ENCODE measurements at places on chromosomes 16 and 17.

DNA sequence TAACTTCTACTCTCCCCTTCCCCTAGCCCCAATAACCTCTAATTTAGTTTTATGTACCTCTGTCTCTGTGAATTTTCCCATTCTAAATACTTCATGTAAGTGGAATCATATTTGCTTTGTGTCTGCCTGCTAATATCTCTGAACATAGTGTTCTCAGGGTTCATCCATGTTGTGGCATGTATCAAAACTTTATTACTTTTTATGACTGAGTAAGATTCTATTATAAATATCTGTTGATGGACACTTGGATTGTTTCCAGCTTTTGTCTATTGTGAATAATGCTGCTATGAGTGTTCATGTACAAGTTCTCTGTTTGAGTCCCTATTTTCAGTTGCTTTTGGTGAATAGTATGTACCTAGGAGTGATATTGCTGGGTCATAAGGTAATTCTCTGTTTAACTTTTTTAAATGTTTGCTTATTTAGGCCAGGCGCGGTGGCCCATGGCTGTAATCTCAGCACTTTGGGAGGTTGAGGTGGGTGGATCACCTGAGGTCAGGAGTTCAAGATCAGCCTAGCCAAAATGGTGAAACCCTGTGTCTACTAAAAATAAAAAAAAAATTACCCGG is 92.8 kb downstream of the CHD9 start:
- DNase-seq, result no peak

DNA sequence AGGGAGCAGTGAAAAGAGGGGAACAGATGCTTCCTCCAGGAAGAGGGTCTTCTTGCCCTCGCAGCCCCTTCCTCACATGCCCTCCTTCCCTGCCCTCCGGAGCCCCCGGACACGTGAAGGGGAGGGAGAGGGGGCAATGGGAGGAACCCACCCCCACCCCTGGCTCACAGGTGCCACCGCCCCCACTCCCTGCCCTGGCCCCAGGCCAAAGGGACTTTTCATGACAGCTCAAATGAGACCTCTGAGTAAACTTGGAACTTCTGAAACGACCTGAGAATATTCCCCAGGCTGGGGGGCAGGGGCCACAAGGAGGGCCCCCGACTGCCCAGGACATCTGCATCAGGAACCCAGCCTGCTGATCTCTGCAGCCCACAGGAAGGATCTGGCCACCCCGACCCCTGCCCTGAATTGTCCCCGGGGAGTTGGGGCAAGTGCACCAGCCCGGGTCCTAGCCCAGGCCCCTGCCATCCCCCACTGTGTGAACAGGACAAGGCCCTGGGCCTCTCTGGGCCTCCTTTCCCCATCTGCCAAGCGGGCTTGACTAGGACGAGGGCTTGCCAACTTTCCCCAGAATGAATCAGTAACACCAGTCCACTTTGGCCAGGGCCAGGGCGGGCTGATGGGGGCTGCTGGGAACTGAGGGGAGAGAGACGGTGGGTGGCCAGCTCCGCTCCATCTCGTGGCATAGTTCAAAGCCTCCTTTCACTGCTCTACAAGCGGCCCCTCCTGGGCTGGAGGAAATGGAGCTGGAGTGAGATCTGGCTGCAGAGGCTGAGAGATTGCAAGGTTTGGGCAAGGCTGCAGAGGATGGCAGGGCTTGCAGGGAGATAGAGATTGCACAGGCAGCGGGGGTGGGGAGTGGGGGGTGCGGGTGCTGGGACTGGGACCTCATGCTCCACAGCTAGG is 3.8 kb downstream of the IL21R start:
- no peak for DNase-seq

DNA sequence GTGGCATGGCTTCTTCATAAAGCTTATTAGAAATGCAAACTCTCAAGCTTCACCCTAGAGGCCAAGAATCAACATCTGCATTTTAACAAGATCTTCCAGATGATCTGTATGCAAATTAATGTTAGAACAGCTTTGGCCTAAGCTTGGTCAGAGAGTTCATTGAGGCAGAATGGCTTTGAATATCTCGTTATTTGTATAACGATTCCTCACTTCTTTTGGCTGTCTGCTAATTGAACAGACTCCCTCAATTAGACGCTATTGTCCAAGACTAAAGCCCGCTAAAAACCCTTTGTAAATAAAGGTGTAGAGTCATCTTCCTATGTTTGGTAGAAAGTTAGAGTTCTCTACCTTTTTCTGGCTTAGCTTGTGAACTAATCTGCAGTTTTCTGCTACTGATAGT is 1453.7 kb downstream of the CDH8 start:
- DNase-seq, result no peak

DNA sequence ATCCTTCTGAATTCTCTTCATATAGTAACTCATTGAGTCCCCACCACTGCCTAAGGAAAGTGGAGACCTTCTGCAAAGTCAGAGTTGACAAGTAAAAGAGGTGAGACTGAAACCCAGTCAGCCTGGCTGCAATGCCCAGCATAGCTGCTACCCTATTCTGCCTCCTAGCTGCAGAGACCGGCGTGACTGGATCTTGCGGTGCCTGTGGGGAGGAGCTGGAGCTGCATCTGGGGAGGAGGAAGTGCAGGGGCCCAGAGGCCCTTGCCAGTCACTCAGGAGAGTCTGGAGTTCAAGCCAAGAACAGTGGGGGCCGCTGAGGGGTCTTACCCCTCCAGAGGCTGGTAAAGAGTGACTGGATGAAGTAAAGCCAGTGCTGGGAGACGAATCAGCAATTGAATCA is 35.0 kb upstream of the ZNF423 start:
- DNase-seq, result peak; percentile 47

- DNase-seq, result peak; percentile 83
Measured at GRCh38 chr16:58501242-58502131, 1.5 kb downstream of the NDRG4 start.

DNA sequence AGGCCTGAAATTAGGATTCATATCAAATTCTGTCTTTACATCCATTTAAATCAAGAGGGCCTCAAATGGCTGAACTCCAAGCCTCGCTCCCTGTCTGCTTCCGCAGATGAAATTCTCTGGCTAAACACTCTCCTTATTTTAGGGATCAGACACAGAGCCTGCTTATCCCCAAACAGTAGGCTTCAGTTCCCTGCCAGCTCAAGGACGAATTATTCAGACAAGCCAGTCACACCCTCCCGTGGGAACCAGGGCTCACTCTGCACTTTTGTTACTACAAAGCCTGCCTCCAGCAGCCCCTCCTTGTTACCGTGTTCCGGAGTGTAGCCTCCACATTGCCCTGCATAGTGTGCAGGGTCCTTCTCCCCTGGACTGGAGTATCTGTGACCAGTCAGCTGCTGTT is 46.6 kb upstream of the LCMT1 start:
- no peak for DNase-seq

DNA sequence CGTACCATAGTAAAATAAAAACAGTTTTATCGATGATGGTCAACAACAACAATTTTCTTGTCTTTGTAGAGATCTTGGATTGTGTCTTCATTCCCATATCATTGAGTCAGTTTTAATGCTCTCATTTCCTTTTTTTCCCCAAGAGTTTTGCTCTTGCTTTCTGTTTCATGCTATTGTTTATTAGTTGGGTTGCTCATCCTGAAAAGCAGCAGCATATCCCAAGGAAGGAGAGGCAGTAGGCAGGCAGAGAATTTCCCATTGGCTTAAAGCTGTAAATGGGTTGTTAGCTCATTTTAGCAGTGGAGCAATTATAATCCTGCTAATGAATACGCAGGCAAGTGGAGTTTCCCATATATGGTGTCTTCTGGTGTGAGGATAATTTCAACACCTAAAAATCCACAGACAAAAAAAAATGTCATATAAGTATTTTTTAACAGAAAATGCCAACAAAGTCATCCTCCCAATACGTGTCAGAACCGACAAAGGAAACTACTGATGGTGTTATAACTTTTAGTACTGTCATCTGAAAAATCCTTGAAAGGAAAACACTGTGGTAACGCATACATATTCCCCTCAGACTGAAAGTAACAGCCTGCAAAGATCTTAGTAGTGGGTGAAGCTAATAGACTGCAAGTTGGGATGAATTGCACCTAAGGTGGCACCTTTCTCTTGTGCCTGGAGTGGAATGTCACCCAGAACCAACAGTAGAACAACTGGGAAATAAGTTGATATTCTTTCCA is 218.3 kb downstream of the FTO start:
- DNase-seq, result peak; percentile 42

DNA sequence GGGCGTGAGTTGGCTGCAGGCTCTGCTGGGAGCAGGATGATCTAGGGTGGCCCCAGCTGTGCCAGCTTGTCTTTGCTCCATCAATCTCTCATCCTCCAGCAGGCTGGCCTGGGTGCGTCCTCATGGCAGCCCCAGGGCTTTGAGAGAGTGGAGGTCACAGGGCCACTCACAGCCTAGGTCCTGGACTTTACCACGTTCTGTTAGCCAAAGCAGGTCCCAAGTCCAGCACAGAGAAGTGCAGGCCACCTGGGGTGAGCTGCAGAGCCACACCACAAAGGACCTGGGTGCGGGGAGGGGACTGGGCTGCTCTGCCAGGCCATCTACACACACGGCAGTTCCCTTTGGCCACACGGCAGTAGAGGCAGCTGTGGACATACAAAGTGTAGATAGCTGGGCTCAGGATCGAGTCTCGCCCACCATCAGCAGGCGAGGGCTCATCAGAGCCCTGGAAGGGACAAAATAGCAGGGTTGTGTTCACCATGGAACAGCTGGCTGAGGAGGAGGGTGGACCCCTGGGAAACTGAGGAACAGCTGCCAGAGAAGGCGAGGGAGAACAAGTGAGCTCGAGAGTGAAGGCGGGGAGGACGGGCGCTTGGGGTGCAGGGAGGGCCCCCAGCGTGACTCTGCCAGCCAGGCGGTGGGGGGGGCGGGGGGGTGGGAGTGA is 30.0 kb downstream of the SREBF1 start:
- no peak for DNase-seq

DNA sequence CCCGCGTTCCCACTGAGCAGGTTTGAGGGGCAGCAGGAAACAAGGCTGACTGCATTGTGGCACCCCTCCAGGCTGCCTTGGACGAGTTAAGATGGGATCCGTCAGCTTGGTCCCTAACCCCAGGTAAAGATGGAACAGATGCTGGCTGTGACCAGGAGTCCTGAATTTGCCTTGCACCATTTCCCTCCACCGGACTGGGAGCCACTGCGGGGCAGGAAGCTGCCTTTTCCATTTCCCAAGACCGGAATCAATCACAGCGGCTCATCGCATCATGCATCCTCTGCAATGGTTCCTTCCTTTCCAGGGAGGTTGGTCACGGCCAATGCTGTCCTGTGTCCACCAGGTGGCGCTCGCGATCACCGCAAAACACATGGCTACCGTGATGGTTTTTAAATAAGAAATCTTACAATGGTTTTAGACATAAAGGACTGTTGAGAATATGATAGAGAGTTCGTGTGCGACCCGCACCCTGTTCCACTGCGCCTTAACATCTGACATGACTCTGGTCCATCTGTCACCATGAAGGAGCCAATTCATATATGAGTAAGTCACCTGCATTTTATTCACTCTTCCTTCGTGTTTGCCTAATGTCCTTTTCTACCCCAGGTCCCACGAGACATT is 6.8 kb upstream of the MEAK7 start:
- peak; percentile 76 for DNase-seq

DNA sequence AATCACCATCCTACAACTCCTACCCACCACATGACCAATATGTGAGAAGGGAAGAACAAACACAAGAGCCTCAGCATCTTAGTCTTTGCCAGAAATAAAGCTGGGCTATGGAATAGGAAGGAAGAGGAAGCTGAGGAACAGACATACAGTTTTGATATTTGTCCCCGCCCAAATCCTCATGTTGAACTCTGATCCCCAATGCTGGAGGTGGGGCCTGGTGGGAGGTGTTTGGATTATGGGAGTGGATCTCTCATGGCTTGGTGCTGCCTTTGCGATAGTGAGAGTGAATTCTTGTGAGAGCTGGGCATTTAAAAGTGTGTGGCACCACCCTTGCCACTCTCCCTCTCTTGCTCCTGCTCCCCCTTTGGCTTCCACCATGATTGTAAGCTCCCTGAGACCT is 52.4 kb upstream of the NLK start:
- DNase-seq, result no peak

DNA sequence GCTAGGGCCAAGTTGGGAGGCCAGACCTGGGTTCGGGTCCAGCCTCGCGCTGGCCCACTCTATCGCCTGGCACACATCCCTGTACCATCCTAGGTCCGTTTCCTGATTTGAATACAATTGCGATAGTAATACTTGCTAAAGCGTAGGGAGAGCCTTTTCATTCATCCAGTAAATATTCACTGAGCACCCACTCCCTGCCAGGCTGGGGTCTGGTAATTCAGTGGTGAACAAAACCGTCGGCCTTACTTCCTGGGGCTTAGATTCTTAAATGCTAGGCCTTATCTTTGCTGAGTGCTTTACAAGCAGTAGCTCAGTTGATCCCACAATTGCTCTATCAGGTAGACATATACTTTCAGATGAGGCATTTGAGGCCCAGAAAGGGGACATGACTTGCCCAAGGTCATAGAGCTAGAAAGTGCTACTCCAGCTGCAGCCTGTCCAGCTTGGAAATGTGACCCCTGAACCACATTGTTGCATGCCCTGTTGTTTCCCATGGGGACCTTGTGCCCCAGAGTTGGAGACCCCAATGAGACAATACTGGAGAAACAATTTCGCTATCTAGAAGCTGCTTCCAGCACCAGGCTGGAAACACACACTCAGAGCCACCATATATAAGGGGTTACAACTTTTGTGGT is 691 bp downstream of the USB1 start:
- no peak for DNase-seq

DNA sequence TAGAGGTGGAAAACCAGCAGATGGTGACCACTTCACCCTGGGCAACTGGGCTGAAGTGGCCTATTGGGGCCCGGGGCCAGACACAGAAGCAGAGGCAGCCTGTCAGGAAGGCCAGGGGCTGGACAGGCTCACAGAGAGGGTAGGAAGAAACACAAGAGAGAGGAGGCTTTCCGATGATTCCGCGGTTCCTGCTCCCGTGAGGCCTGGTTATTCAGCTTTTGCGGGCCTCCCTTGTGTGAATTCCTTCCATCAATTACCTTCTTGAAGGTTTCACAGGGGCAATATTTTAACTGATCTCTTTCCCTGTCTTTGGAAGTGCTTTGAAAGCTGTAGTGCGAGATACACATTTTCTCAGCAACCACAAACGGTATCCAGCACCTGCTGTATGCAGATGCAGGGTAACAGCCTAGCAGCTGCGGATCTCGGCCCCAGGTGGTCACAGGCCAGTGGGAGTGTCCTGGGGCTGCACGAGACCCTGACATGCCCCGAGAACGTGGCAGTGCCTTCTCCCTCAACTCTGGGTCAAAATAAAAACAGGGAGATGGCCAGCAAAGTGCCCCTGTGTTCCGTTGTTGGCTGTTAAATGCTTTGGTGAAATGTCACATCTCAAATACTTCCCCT is 11.6 kb upstream of the CMIP start:
- DNase-seq, result no peak

DNA sequence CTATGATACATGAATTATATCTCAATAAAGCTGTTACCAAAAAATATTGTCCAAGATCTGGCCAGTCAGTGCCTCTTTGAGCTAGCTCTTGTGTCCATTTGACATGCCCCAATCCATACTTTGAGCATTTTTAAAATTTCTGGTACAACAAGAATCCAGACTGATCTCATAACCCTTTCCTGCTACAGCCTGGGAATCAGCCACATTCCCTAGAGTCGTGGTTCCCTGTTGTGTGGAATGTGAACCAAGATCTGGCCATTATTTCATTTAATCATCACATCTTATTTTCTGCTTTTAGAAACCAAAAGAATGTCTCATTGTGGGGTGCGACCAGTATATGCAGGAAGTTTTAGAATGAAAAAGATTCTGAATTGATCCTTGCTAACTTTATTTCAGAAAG is 34.3 kb upstream of the RPRML start:
- no peak for DNase-seq

Data from NCI-H69 (cell line).